Placental epithelial cell (primary cell): ENCODE measurements at places on chromosomes 13 and 19. TPM values are rescaled to one million over a fixed set of nuclear protein-coding genes. Genes with fewer than 3 reads are reported as not detected.

The PRKCG gene
- not detected in 2 replicates for total RNA-seq

The FREM2 gene
- 0.22 and 0.39 TPM in 2 replicates for total RNA-seq

The CYP4F8 gene
- total RNA-seq: not detected in 2 replicates

The MEDAG gene
- total RNA-seq: 0.54 and 1.6 TPM in 2 replicates

The LGALS4 gene
- not detected in 2 replicates for total RNA-seq

The ZNF649 gene
- 6.4 and 7.1 TPM in 2 replicates for total RNA-seq

The DAND5 gene
- total RNA-seq: 0.11 TPM in 1 of 2 replicates, not detected in the other

The COQ8B gene
- 44.7 and 48.7 TPM in 2 replicates for total RNA-seq

The IZUMO2 gene
- total RNA-seq: 0.39 TPM in 1 of 2 replicates, not detected in the other

The NUFIP1 gene
- total RNA-seq: 2.0 and 2.4 TPM in 2 replicates

The LAIR1 gene
- total RNA-seq: not detected in 2 replicates

The MAMSTR gene
- total RNA-seq: 1.3 and 2.4 TPM in 2 replicates
